ENCODE measurements at places on chromosomes 1 and 21.

DNA sequence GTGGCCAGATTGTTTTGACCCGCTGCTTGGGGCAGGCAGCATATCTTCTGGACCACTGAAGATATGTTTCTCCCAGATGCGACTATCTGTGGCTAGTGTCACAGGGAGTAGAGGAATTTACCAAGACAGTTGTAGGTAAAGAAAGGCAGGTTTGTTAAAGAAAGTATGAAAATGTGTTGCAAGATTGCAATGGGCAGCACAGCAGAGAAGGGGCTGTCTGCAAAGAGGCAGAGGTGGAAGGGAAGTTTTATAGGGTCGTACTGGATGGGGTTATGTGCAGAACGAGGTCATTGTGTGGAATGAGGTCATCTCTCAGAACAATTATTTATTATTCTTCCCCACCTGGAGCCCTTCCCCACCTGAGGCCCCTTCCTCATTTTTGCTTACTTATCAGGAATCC, 15.0 kb upstream of the VAMP4 start:
- DNase-seq: no peak

- no peak for DNase-seq
Measured at GRCh38 chr21:40060083-40060677, 192.9 kb downstream of the PCP4 start.

- DNase-seq: no peak
Measured at GRCh38 chr1:184210031-184210430, 158.5 kb downstream of the TSEN15 start.

DNA sequence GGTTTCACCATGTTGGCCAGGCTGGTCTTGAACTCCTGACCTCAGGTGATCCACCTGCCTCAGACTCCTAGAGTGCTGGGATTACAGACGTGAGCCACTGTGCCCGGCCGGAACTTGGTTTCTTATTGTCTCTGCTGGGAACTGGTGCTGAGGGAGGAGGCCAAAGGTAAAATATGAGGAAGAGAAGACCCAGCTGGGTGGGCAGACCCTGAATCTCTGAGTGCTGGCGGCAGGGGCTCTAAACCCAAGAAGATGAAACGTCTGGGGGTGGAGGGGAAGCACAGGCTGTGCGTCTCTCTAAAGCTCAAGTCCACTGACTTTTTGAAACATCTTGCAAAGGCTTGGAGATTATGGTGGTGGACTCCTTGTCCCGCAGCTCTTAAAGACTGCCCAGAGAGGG, 82.0 kb upstream of the TLR5 start:
- DNase-seq: no peak

GRCh38 chr1:788835-789234, 102.4 kb upstream of the OR4F16 start:
- no peak for DNase-seq

- no peak for DNase-seq
Measured at GRCh38 chr1:182173808-182174512, 112.4 kb upstream of the ZNF648 start.

DNA sequence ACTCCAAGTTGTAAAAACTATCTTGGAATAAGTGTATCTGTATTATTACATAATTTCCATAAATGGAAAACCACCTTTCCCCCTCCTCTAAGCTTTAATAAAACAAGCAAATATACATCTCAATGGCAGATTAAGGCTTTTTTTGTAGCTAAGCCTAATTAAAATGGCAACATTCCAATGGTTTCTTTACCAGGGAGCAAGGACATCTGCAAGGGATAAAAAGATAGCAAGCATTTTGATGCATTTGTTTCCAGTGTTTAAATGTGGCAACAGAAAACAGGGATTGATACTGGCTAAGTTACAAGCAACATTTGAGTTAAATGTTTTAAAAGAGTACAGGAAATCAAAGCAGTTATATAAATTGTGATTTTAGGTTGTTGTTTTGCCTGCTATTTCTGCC, 1012.7 kb downstream of the ADGRL2 start:
- no peak for DNase-seq

Measured in stimulated activated CD4-positive, alpha-beta T cell treated with anti-CD3 and anti-CD28 coated beads, Interleukin-12 subunit alpha, Interleukin-12 subunit beta, amount 100 ng/mL, for 4 hours (primary cell).